ENCODE measurements at places on chromosomes 1 and 21. TPM values are rescaled to one million over a fixed set of nuclear protein-coding genes. Genes with fewer than 3 reads are reported as not detected.

DNA sequence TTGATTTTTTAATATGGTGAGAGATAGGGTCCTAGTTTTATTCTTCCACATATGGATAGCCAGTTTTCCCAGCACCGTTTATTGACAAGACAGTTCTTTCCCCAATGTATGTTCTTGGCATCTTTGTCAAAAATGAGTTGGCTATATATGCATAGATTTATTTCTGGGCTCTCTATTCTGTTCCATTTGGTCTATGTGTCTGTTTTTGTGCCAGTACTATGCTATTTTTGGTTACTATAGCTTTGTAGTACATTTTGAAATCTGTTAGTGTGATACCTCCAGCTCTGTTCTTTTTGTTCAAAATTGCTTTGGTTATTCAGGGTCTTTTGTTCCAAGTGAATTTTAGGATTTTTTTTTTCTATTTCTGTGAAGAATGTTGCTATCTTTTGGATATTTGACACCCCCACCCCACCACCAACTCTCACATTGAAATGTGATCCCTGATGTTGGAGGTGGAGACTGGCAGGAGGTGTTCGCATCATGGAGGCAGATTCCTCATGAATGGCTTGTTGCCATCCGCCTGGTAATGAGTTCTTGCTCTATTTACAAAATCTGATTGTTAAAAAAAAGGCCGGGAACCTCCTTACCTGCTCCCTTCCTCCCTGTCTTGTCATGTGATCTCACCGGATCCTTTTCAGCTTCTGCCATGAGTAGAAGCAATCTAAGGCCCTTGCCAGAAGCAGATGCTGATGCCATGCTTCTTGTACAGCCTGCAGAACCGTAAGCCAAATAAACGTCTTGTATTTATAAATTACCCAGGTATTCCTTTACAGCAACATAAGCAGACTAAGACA lies 54.8 kb upstream of the KRTAP19-8 start:
- no peak for DNase-seq

C1orf226 gene
- total RNA-seq: 2.3 TPM

PADI1 gene
- total RNA-seq: 10.3 TPM

FMO4 gene
- total RNA-seq: 10.2 TPM

GRCh38 chr1:229844675-229845074 lies 218.6 kb downstream of the URB2 start:
- DNase-seq: peak; percentile 50

DNA sequence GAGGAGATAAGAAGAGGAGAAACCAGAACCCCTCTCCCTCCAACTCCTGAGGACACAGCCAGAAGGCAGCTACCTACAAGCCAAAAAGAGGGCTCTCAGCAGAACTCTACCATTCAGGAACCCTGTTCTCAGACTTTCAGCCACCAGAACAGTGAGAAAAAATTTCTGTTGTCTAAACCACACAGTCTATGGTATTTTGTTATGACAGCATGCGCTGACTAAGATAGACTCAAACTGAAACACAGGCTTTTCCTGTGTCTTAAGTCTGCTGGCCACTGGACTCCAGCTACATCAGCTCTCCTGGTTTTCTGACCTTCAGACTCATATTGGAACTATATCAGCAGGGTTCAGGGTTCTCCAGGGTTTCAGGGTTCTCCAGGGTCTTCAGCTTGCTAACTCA lies 126.5 kb upstream of the TNFSF4 start:
- DNase-seq: no peak

VPS26C gene
- 46.6 TPM for total RNA-seq

DNA sequence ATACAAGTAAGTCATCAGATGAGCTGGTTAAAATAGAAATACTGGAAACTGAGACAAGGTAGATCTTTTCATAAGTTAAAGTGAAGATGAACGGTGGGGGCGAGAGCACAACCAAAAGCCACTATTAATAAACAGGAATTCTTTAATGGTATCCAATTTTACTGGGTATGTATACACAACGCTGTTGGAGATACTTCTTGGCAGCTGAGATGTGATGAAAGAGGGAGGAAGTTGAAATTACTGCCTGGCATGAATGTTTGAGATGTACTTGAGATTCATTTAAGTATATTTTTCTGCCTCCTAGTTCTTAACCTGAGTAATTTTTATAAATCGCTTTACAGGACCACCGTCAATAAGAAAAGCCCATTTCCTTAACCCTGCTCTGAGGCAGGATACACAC lies 110.0 kb upstream of the ZRANB2 start:
- DNase-seq: no peak

RGS13 gene
- total RNA-seq: 0.10 TPM

GRCh38 chr1:201436393-201436792 lies 14.9 kb upstream of the TNNI1 start:
- peak; percentile 74 for DNase-seq

KRTAP13-2 gene
- total RNA-seq: not detected

DNA sequence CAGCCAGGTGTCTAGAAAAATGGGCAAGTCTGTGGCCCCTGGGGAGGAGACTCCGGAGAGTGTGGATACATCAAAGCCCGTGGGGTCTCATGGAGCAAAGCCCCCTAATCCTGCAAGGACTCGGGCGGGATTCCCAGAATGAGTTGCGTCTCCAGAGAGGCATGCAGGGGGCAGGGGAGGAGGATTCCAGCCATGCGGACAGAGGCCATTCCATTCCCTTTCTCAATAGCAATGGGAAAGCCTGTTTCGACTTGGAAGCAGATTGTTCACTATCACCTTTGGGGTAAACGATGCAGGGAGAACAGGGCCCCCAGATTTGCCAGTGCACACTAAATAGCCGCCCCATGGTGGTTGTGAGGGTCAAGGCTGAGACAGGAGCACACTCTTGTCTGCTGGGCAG lies 15.4 kb upstream of the PRDM15 start:
- DNase-seq: no peak

TMCO4 gene
- total RNA-seq: 5.8 TPM

RGS5 gene
- total RNA-seq: 35.8 TPM

PACC1 gene
- 10.3 TPM for total RNA-seq

DNA sequence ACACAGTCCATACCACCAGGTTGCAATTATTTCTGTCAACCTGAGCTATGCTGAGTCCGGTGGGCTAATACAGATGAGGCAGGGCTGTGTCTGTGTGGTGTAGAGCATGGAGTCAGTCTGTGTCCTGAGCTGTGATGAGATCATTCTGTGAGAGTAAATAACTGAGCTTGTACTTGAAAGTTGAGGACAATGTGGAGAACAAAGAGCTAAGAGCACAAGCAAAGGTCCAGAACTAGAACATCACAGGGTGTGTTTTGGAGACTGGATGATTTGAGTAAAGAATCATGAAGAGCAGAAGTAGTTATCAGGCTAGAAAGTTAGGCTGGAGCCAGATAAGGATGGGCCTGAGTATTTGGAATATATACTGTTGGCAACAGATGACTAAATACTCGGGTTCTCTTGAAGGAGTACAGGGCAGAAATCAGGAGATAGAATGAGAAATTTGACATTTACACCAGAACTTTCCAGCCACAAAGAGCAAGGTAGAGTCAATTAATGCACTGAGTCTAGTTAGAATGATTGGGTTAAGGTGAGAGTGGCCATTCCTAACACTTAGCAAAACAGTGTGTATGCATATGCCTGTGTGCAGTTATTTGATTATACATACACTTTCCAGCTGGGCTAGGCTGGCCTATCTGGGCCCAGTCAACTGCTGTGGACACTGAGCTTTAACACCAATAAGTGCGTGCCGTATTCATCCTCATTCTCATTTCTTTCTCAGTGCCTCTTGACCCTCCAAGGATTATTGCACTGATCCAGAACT lies 48.8 kb downstream of the LEPR start:
- no peak for DNase-seq

ODR4 gene
- total RNA-seq: 27.5 TPM

- DNase-seq: no peak
Observed at GRCh38 chr1:56185493-56185892, 393.9 kb downstream of the PLPP3 start.

DNA sequence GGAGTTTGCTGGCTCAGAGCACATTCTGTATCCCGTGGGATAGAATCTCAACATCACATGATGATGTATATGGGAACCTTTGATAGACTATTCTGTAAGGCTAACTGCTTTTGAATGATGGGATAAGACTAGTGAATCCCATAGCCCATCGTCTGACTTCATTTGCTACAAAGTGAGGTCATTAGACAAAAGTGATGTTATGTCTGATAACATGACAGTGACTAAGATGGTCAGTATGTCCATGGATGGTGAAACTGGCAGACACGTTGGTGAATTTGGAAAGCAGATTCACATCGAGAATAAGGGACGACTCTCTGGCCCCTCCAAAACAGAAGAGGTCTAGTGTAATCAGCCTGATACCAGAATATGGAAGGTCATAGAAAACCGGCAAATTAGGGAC lies 108.4 kb downstream of the HHAT start:
- DNase-seq: no peak

FNBP1L gene
- total RNA-seq: 57.0 TPM

DNA sequence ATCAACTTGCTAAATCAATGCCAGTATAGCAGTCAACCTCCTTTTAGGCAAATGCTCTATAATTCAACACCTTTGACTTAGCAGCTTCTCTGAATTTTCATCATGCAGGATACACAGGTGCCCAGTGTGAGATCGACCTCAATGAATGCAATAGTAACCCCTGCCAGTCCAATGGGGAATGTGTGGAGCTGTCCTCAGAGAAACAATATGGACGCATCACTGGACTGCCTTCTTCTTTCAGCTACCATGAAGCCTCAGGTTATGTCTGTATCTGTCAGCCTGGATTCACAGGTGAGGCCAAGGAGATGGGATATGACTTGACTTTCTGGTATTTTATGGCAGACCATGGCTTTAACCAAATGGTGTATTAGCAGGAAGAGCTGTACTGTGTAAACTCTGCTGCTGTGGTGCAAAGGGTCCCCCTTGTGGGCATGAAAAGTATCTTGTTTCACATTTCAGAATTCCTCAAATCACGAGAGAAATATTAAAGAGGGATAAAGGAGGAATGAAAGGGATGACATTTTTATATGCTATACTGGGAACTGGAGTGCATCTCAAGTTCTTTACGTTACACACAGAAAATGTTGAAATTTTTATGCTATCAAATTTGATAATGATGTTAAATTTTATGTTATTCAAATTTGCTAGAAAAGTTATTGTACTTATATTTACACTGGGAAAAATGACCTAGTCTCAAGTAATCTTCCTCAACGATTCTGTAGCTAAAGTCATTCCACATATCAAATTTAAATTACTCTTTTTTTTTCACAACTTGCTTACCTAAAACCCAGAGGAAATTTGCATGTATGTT lies 88.9 kb downstream of the CRB1 start:
- peak; percentile 41 for DNase-seq

- peak; percentile 93 for DNase-seq
Observed at GRCh38 chr1:16612332-16613172, 812 bp downstream of the NBPF1 start.

- DNase-seq: no peak
Observed at GRCh38 chr1:201585901-201586300, 47.0 kb downstream of the NAV1 start.

DNA sequence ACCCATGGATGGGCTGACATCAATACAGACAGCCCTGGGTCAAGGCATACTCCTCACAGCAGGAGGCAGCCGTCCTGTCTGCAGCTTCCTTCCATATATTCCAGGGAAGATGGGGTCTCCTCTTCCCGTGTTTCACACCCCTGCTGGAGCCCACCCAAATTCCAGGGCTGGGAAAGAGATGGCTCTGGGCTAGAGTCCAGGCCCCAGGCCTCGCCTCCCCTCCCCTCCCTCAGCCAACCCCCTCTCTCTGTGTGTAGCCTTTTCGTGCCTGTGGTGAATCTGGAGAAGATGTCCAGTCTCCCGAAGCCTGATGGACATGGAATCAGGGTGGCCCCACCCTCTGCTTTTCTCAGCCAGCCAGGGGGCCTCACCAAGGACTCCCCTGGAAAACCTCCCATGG lies 3.6 kb downstream of the ATXN7L2 start:
- DNase-seq: no peak

- no peak for DNase-seq
Observed at GRCh38 chr1:209463441-209463840, 120.1 kb upstream of the CAMK1G start.

DNA sequence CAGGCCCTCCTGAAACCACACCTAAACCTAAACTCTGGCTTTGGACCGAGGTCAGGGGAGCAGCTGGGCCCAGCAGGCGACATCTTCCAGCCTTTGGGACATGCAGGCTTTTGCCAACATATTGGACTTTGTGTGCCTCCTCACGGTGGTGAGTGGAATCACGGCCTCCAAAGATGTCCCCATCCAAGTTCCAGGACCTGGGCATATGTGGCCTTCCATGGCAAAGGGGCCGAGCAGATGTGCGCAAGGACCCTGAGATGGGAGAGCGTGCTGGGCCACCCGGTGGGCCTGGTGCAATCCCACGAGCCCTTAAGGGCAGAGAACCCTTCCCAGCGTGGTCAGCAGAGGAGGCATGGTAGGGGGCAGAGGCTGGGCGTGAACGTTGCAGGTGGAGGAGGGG lies 160.8 kb upstream of the C1orf174 start:
- DNase-seq: no peak

- peak; percentile 85 for DNase-seq
Observed at GRCh38 chr1:228804640-228805413, 69.5 kb downstream of the RHOU start.

- no peak for DNase-seq
Observed at GRCh38 chr21:40243685-40244084, 376.4 kb downstream of the PCP4 start.

WLS gene
- 140 TPM for total RNA-seq

GRCh38 chr1:151803164-151803563 lies 2.1 kb downstream of the LINGO4 start:
- DNase-seq: no peak

DNA sequence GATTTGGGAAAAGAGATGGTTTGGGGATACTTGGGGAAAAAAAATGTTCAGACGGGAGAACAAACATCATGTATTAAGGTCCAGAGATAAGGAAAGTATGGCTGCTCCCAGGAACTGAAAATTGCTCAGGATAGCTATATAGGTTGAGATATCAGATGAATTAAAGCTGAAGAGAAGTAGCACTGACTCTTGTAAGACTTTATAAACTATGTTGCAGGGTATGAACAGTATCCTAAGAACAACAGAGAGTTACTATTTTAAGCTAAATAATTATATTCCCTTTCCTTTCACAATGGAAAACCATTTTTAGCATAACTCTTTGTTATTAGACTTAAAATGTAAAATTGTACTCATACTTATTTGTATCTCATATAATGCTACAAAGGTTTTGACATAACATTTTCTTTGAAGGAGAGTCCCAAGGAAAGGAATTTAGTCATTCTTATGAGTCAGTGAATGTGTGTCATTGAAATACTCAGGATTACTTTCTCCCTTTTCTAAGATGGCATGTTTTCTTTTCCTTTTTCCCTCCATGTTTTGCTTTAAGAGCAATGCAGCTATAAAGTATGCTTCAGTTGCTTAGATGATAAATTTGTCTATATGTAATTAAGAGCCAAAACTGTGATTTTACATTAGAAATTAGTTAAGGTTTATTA lies 139.4 kb upstream of the KIAA1614 start:
- DNase-seq: no peak

RRP1 gene
- 17.2 TPM for total RNA-seq

SLC22A15 gene
- 3.6 TPM for total RNA-seq

GRCh38 chr1:230668227-230668626 lies 25.9 kb downstream of the COG2 start:
- no peak for DNase-seq

- DNase-seq: peak; percentile 74
Observed at GRCh38 chr1:73778471-73778870, 419.5 kb downstream of the LRRIQ3 start.

GRCh38 chr21:46374761-46375389 lies 50.9 kb downstream of the PCNT start:
- peak; percentile 91 for DNase-seq

SPRR4 gene
- not detected for total RNA-seq

Data from tongue (tissue), 3 donors.